ENCODE measurements at places on chromosomes 1 and 21. TPM values are rescaled to one million over a fixed set of nuclear protein-coding genes. Genes with fewer than 3 reads are reported as not detected.

Gene LAMTOR2
- 230 TPM for polyA plus RNA-seq

Gene SPTA1
- polyA plus RNA-seq, result not detected

Gene SPEN
- 3.2 TPM for polyA plus RNA-seq

Gene KCNE1
- polyA plus RNA-seq, result 0.16 TPM

Gene PTGFR
- 3.6 TPM for polyA plus RNA-seq

Gene C1orf74
- polyA plus RNA-seq, result 2.1 TPM

Gene KLHL21
- 12.5 TPM for polyA plus RNA-seq

Gene KLHDC7A
- polyA plus RNA-seq, result not detected

GRCh38 chr1:215857317-215857716, 290.2 kb downstream of the KCTD3 start:
- no peaks in the 10 kb centered on the region for H3K27me3 ChIP-seq
- no peak overlapping the region for H3K27ac ChIP-seq
- H3K4me1 ChIP-seq, result no peaks in the 10 kb centered on the region
- H3K4me3 ChIP-seq, result no peak overlapping the region
- DNase-seq, result no peak
- H3K36me3 ChIP-seq, result no peaks in the 10 kb centered on the region

DNA sequence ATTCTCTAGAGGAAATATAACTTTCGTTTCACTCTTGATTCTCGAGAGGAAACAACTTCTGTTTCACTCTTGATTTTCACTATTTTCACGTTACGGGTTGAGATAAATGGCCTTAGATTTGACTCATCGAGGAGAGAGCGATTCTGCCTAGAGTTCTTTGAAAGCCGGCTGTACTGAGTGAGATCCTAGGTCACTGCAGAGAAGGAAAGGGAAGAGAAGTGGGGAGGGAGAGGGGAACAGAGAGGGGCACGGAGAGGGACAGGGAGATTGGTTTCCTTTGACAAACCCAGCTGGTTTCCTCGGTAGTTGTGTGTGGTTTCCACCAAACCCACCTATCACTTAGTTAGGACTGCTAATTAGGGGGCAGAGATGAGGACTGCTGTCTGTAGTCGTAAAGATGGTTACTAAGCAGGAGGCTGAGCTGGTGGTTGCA, 21.6 kb upstream of the GPR137B start:
- H3K4me3 ChIP-seq, result no peak overlapping the region
- H3K27me3 ChIP-seq, result no peaks in the 10 kb centered on the region
- H3K27ac ChIP-seq, result no peak overlapping the region
- no peaks in the 10 kb centered on the region for H3K4me1 ChIP-seq
- no peak for DNase-seq

DNA sequence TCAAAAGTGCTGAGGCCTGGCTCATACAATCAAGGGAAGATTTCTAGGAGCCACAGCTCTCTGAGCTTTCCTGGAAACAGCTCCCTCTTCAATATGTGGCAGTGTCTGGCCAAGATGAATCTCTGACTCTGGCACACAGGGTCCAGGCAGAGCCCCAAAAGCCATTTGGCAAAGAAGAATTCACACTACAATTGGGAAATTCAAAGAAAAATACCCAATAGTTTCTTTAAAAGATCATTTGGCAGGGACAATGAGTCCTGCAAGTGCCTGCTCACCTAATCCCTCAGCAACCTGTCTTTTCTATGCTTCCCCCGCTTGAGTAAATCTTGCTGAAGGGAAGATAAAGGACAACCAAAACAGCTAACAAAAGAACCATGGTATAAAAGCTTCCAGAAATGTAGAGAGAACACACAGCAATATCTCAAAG, 124.6 kb downstream of the TGFBR3 start:
- no peak overlapping the region for H3K4me3 ChIP-seq
- peaks cover 18% of the 10 kb centered on the region for H3K27me3 ChIP-seq
- DNase-seq, result no peak
- no peaks in the 10 kb centered on the region for H3K36me3 ChIP-seq

DNA sequence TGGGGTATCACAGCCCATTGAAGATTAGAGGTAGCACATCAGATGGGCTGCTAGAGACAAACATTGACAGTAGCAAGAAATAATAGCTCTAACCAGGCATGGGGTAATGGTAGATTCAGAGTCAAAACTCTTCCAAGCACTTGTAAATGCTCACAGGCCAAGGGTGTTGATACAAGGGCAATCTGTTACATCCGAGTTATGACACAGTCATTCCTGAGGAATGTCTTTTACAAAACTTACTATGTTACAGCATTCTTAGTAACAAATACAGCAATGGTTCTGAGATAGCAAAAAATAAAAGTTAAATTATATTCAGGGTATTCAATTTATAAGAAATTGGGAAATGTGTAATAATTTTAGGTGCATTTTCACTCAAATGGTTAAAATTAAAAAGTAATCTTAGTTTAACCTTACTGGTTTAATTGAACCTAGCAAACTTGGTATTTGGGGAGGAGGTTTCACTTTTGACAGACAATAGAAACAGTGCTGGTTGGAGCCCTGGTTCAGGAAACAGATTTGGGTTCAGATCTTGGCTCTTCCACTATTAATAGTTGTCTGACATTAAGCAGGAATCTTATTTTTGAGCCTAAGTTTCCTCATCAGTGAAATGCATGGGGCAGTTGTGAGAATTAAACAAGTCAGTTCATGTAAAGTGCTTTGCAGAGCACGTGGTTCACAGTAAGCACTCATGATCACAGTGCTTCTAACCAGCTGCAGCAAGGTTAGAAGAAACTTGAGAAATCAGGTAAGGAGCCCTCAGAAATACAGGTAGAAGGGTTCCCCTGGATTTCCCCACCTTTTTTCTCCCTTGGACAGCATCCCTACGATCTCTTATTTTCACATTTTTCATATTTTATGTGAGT, 4.4 kb downstream of the ST3GAL3 start:
- peak overlapping the region; percentile 17 for H3K27ac ChIP-seq
- 0 out of 2 replicates have a peak, but pooled peaks cover 4% of the 10 kb centered on the region for H3K36me3 ChIP-seq
- H3K4me1 ChIP-seq, result peaks cover 34% of the 10 kb centered on the region
- H3K4me3 ChIP-seq, result peak overlapping the region; percentile 17
- H3K27me3 ChIP-seq, result no peaks in the 10 kb centered on the region

- no peaks in the 10 kb centered on the region for H3K36me3 ChIP-seq
- no peak overlapping the region for H3K4me3 ChIP-seq
- no peaks in the 10 kb centered on the region for H3K4me1 ChIP-seq
- H3K27ac ChIP-seq, result no peak overlapping the region
Observed at GRCh38 chr1:148383966-148384365, 99.1 kb downstream of the PPIAL4G start.

DNA sequence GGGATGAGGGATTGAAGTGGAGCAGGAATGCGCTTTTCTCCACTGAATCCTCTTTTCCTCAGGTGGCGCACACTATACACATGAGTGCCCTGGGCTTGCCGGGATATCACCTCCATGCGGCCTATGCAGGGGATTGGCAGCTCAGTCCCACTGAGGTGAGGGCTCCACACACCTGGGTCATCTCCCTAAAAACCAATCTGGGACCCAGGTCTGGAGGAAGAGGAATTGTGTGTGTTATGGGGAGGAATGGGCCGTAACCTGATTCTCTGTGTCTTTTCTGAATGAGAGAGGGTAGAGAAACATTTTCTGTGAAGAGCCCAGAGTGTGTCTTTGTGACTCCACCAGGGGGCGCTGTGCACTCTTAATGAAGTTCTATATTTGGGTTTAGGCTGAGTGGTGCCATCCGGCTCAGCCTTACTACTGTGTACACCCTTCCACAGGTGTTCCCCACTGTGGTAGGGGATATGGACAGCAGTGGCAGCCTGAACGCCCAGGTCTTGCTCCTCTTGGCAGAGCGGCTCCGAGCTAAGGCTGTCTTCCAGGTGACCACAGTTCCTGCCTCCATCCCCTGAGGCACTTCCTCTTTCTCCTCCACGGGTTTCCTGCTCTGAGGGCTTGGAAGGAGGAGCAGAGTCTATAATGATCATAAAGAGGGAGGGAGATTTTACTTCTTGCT, 1.5 kb downstream of the TOMM40L start:
- peak overlapping the region; percentile 74 for H3K4me3 ChIP-seq

- no peak overlapping the region for H3K4me3 ChIP-seq
- H3K27me3 ChIP-seq, result no peaks in the 10 kb centered on the region
- no peaks in the 10 kb centered on the region for H3K36me3 ChIP-seq
- H3K4me1 ChIP-seq, result no peaks in the 10 kb centered on the region
Observed at GRCh38 chr1:46102769-46103476, 29.5 kb downstream of the PIK3R3 start.

DNA sequence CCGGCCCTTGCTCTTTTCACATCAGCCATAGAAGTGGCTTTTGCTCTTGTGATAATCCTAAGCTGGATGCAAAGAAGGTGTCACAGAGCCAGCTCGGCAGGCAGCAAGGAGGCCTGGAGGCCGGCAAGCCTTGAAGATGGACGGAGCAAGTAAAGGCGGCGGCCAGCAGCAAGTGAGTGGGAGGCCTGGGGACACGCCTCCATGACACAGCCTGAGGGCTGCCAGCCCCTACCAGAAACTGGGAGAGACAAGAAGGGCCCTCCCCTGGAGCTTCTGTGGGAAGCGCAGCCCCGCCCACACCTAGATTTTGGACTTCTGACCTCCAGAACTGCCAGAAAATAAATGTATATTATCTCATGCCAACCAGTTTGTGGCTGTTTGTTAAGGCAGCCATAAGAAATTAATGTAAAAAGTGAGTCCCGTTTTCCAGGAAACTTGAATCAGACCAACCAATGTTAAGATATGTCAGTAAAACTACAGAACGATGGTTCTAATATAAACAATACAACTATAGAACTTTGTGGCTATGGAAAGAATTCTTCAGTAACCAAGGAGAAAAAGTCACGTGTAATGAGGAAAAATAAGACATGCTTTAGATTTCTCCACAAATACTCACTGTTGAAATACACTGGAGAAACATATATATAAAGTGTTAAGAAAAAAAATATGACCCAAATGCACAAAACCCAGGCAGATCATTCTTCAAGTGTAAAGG, 49.9 kb downstream of the BACE2 start:
- no peak for DNase-seq
- H3K27me3 ChIP-seq, result no peaks in the 10 kb centered on the region
- H3K27ac ChIP-seq, result no peak overlapping the region
- no peaks in the 10 kb centered on the region for H3K4me1 ChIP-seq
- no peak overlapping the region for H3K4me3 ChIP-seq
- no peaks in the 10 kb centered on the region for H3K36me3 ChIP-seq

- H3K4me3 ChIP-seq, result no peak overlapping the region
- no peak for DNase-seq
- no peaks in the 10 kb centered on the region for H3K4me1 ChIP-seq
- H3K27me3 ChIP-seq, result no peaks in the 10 kb centered on the region
- no peak overlapping the region for H3K27ac ChIP-seq
Observed at GRCh38 chr1:29319300-29320110, 83.2 kb downstream of the PTPRU start.

GRCh38 chr1:153357076-153357852, 390 bp upstream of the S100A9 start:
- H3K4me3 ChIP-seq, result no peak overlapping the region
- no peak for DNase-seq
- H3K27me3 ChIP-seq, result peaks cover 55% of the 10 kb centered on the region
- H3K36me3 ChIP-seq, result no peaks in the 10 kb centered on the region
- H3K27ac ChIP-seq, result no peak overlapping the region

Data from SK-N-SH (cell line).